ENCODE measurements at places on chromosomes 7 and 10. TPM values are rescaled to one million over a fixed set of nuclear protein-coding genes. Genes with fewer than 3 reads are reported as not detected.

The GPR85 gene
- 0.49 TPM for polyA plus RNA-seq

The PARD3 gene
- polyA plus RNA-seq = 17.2 TPM

The SLC13A1 gene
- not detected for polyA plus RNA-seq

The GAD2 gene
- 5.9 TPM for polyA plus RNA-seq

The MYOF gene
- polyA plus RNA-seq = 32.1 TPM
